ENCODE measurements at places on chromosomes 7 and 10.

DNA sequence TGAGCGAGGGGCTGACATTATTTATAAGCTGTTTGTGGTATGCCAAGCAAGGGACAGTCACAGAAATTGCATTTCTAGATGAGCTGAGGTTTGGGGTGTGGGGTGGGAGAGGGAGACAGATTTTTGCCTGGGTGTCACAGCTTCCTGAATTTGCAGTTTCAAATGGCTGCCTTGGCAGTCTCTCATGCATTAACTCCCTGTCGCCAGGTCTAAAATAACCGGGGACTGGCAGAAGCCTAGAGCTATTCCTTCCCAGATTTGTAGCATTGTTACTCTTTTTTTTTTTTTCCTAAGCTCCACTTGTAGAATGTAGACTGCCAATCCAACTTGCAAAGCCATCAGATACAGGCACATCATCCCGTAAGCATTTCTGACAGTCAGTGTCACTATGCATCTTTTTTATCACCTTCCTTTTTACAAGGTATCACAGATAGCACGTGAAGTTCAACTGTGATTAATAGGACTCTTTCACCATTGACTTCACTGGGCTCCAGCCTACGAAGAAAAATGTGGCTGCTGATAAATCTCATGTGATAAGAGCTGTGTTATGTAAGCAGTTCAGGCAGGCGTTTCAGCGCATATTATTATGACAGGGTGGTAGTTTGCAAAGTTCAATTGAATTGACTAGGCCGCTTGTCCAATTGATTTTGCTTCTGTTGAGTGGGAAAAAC is 130.7 kb upstream of the CELF2 start:
- DNase-seq = no peak

DNA sequence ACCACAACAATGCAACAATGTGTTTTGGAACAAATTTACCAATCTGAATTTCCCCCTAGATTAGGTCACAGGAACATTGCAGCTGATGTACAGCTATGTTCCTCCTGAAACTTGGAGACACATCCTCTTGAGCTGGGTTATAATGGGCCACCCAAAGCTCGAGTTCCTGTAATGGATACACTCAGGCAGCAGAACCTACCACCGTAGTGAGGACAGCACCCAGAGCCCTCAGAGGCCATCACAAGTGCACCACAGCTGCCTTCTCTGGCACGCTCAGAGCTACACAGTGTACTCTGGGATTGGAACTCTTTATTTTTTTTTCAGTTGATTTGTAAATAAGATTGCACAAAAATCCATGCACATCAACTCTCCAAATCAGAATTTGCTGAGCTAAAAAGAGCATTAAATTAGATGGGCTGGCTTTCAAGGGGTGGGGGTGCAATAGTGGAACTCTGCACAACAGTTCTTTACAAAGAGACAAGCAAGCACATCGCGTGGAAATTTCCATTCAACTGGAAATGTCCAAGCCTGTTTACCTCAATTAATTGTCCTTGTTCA is 56.7 kb downstream of the EGFR start:
- no peak for DNase-seq

DNA sequence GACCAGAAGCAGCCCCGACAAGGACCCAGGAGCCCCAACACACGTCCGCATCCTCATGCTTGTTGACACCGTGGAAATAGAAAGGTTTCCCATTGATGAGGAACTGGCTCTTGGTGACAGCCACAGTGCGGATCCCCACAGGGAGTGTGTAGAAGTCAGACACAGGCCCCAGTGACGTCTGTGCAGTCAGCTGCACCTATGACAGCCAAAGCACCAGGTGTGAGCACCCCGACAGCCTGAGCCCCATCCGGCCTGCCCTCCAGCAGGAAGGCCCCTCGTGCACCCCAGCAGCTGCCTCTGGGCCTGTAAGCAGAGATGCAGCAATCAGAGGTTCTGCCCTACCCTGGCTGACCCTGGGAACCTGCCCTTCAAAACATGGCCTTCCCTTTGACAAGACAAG is 7.1 kb downstream of the GUSB start:
- DNase-seq = no peak

GRCh38 chr10:4647109-4647785 is 178.8 kb upstream of the AKR1E2 start:
- DNase-seq = no peak

GRCh38 chr7:66558660-66559465 is 69.8 kb upstream of the KCTD7 start:
- DNase-seq = no peak

DNA sequence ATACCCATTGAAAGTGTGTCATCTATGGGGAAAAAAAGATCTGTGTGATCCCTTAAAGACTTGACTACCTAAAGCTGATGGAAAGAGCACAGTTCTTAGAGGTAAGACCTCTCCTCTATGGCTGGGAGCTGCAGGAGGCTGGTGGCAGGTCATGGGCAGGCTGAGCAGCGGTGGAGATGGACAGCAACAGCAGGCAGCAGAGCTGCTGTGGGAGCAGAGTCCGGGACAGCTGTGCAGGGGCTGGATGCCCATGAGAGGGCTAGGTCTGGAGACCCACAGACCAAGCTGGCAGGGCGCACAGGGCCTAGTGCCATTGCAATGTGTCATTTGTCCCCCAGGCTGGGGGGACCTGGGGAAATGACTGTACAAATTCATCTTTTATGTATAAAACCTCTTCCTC is 13.4 kb upstream of the EPHA1 start:
- no peak for DNase-seq

- peak; percentile 72 for DNase-seq
Observed at GRCh38 chr7:151172273-151173141, 5.0 kb upstream of the GBX1 start.

GRCh38 chr10:42969909-42970308 is 107.0 kb upstream of the RET start:
- no peak for DNase-seq

DNA sequence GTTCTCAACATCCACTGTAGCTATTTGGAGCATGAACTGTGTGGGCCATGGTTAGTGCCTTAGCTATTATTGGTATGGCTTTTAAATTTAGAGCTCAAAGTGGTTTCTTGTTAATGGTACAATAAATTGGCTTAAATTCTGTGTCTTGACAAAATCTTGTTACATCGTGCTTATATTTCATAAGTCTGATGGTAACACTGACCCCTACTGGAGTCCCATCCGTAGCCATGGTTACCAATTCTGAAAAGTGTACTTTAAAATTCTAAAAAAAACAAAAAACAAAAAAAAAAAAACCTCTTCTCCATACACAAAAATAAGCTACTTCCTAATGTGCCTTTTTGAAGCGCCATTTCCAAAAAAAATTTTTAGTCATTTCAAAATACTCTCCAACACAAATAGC is 6.4 kb upstream of the RPP30 start:
- DNase-seq = no peak

GRCh38 chr7:40402661-40403060 is 267.9 kb downstream of the SUGCT start:
- DNase-seq = no peak

DNA sequence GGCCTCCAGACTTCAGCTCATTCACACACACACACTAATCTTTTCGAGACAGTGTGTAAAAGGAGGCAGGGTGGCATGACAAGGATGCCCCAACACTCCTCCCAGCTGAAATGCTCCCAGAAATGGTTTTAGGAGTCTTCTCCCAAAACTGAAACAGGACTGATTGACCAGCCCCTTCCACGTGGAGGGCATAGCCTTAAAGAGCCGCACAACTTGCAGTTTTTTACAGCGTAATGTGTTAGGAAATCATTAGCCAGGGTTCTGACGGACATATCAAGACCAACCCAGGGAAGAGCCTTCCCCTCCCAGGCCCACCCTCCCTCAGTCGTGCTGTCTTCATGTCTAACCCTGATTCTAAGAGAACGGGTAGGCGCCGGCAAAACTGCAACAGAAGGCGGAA is 224.6 kb downstream of the TNS3 start:
- no peak for DNase-seq

- no peak for DNase-seq
Observed at GRCh38 chr7:152081088-152081487, 55.6 kb downstream of the GALNT11 start.

DNA sequence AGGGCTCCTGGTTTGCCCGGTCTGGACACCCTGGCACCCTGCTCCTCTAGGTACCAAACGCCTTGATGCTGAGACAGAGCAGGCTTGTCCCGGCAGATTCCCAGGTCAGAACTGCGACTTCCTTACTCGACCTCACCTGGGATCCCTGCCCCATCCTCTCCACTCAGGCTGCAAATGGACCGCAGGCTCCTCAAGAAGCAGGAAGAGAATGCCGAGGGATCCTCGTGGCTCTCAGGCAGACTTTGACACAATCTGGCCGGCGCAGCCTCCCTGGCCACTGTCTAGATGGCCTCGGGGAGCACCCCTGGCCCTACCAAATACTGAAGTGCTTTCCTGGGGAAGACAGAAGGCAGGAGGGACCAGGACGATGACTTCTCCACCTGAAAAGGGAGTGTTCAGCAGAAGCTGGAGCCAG is 421 bp upstream of the NODAL start:
- no peak for DNase-seq

GRCh38 chr7:108629651-108630400 is 60.2 kb downstream of the DNAJB9 start:
- no peak for DNase-seq

DNA sequence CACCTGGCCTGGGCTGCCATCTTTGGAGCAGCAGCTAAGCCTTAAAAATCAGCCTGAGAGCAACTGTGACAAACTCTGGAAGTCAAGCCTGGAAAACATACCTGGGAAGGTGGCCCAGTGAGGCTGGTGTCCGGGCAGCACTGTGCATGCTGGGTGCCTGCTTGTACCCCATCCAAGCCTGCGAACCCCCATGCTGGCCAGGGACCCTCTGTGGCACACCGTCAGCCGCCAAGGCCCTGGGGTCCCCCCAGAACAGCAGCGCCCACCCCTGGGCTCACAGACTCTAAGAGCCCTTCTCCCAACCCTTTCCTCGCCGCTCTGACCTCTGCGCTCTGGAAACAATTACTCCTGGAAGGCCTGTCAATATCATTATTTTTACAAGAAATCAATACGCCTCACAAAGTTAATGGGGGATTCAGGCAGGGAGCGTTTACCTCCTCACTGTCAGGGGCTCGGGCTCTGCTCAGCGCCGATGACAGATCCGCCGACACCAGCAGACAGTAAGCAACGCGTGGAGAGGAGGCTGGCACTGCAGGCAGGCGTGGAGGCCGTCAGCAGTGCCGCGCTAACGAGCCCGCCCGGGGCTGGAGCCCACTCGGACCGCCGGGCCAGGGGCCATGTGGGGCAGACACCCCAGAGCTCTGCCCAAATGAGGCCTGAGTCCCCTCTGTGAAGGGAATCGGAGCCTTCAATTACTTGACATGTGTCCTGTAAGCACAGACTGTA is 54.4 kb downstream of the EBF3 start:
- DNase-seq = no peak

GRCh38 chr10:72098836-72099599 is 10.7 kb upstream of the SPOCK2 start:
- DNase-seq = no peak

GRCh38 chr7:23523486-23524075 is 8.2 kb downstream of the TRA2A start:
- no peak for DNase-seq

DNA sequence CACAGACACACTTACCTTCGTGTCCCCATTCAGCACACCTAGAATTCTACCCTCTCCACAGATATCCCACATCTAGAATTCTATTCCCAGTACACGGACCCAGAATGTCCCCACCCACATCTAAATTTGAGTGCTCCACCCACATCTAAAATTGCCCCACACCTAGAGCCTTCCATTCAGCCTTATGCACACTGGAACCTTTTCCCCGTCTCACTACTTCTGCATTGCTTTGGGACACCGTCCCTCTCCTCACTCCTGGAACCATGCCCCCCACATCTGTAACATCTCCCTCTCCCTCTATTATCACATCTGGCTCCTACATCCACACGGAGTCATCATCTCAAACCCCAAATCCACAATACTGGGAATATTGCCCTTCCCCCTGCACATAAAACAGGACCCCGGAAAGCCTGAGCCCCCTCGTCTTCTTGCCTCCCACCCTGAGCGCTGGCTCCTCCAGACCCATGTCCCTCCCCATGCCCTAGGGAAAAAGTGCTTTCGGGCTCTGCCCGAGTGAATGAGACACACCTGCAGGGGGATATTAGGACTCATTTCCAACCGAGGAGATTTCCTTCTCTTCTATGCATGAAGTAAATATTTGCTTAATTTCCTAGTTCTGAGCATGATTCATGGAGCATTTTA is 125.8 kb upstream of the UNC5B start:
- DNase-seq = no peak

- no peak for DNase-seq
Observed at GRCh38 chr10:43166207-43166879, 28.1 kb downstream of the CSGALNACT2 start.

GRCh38 chr10:123415523-123415922 is 250.6 kb upstream of the GPR26 start:
- no peak for DNase-seq

GRCh38 chr10:93703066-93703465 is 674 bp upstream of the FRA10AC1 start:
- DNase-seq = no peak

GRCh38 chr10:110634527-110635209 is 9.5 kb upstream of the RBM20 start:
- no peak for DNase-seq

GRCh38 chr7:116030651-116031276 is at the start of gene TFEC:
TFEC (minus strand) TSS chr7:116030763; CDS start chr7:115984441, 46,322 bp downstream.
- peak; percentile 13 for DNase-seq

DNA sequence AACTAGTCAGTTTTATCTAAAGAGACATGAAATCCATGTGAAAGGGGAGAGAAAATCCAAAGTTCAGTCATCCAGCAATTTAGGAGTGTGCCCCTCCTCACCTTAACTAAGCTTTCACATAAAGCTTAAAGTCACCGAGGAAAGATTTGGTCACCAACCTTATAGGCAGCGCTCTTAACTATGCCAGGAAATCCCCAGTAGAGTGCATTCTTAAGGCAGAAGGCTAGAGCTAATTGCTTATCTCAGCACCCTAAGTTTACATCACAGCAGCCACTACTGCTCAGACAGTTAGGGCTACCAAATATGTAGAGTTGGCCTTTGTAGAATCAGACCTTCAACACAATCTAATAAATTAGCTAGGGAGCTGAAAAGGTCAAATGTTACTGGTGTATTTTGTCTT is 47.9 kb downstream of the MTPN start:
- no peak for DNase-seq

- no peak for DNase-seq
Observed at GRCh38 chr7:149791-150636, 42.4 kb upstream of the FAM20C start.

GRCh38 chr10:44383749-44384600 is 922 bp downstream of the CXCL12 start:
- DNase-seq = no peak

DNA sequence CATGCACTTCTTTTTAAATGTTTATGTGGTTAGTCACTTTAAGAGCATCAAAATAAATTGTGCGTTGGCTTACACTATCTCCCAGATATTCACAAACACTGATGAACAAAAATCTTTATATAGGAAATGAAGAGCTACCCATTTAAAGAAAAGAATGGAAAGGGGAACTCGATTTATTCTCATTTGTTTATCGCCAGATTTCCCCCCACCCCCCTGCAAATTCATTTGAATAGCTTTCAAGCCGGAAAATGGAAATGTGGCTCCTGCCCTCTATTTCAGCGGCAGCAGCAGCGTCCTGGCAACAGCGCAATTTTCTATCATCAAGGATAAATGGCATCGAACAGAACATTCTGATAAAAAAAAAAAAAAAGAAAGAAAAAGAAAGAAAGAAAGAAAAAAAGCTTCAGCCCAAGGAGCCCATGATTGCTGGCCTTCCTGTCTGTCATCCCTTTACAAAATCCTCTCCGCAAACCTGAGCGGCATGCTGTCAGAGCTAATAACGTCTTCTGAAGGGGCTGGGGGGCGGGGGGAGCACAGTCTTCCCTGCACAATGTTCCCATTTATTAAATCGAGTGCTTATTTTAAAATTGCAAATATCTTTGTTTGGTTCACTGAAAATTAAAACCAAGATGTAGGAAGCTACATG is 13.7 kb upstream of the DLX6 start:
- no peak for DNase-seq
